ENCODE measurements at places on chromosomes 16 and 17.

- DNase-seq = no peak
Observed at GRCh38 chr17:956905-957304, 22.7 kb downstream of the NXN start.

DNA sequence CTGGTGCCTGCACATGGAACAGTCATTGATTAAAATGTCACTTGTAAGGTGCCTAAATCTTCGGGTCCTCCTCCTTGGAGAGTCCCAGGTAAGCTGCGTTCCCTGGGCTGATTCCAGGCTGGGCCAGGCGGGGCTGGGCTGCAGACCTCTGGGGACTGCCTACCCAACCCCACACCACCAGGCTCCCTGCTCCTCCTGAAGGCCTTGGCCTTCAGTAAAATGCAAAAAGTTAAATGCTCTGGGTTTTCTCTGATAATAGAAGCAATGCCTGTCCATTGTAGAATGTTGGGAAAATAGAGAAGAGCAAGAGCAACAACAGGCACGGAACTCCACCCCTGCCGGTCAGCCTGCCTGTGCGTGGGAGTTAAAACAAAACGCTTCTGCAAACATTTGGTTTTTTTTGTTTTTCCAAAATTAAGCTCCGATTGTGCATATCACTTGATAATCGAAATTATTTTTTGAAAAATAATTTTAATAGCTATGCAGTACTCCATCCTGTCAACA lies 363.9 kb downstream of the SEC14L1 start:
- DNase-seq = no peak

- no peak for DNase-seq
Observed at GRCh38 chr17:28446716-28447395, 26.6 kb upstream of the SLC13A2 start.

DNA sequence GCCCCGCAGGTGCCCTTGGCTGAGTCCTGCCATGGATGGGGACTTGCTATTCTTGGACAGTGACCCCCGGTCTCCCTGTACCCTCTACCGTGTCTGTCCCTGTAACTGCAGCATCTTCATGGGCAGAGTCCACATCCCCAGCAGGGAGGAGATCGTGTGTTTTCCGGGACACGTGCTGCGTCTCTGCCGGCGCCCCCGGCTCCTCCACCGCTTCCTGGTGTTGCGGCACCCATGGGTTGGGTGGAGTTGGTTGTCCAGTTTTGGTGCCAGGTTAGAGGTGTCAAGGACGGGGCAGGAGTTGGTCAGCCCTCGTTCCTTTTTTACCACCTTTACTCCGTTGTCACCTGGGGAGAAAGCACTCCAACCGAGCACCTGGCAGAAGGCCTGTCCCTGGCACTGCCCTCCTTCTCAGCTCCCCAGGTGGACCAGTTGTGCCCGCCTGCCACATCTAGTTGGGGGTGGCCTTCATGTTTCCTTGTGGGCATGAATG lies 20.0 kb downstream of the BAIAP2 start:
- no peak for DNase-seq

DNA sequence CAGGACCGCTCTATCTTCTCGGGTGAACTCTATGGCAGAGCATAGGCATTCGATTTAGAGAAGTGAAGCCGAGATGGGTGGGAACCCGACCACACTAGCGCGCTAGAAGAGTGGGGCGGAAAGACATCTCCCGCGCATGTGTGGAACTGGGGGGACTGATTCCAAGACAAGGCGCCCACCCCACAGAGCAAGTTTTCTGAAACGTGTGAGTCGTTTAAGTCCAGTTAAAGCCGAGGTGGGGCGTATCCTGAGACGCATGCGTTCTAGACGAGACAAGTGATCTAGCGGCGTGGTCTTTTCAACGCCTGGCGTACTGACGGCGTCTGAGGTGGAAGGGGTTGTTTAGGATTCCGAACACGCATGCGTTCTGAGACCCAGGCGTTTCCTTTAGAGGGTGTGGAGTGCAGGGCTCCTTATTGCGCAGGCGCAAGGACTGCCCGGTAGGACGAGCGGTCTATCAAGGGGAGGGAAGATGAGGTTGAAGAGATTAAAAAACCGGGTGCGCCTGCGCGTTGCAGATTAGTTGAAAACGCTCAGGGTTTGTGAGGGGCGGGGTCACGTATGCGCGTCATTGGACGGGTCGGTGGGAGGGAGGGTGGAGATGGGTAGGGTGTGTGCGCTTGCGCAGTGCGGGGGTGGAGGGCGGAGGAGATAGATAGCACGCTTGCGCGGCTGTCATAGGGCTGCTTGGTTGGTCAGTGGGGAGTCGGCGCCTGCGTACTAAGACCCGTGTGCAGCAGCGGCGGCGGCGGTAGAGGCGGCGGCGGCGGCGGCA lies at the start of gene EIF5A:
Gene EIF5A, plus strand, starts transcription at position 718 of the 775 bp plus-strand sequence. CDS start 2,008 bp downstream, outside the sequence.
- peak; percentile 96 for DNase-seq

Measured in HL-60 (cell line).